Glomerular endothelial cell (primary cell): ENCODE measurements at places on chromosomes 5 and 9.
A peak's percentile ranks its signal among the peaks of the same experiment; 100 is the strongest.

GRCh38 chr9:89153232-89154017 lies 25.2 kb downstream of the SHC3 start:
- peak; percentile 78 for DNase-seq

DNA sequence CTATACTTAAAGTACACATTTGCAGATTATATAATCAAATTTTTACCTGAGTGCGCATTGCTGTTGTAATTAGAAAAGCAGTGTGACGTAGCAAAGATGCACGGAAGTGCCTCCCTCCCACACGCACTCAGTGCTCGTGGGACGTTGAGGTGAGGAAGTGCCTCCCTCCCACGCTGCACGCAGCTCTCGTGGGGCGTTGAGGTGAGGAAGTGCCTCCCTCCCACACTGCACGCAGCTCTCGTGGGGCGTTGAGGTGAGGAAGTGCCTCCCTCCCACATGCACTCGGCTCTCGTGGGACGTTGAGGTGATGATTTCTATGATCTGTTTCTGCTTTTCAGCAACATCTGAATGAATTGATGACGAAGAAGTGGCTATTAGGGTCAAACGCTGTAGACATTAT lies 21.0 kb downstream of the EXOC3 start:
- no peak for DNase-seq

DNA sequence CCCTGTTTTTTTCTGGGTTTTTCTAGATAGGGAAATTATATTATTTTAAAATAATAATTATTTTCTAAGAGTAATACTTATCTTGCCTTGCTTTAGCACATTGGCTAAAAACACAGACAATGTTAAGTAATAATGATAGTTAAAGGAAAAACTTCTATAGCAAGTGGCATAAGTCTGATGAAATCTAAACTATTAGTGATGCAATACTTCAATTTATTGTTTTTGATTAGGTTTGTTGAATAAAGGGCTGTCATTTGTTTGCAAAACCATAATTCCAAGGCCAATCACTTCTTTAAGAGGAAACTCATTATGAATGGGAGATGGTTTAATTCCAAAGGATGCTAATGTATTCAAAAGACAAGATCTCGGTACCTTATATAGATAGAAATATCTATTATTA lies 293.8 kb upstream of the FBXL7 start:
- no peak for DNase-seq

DNA sequence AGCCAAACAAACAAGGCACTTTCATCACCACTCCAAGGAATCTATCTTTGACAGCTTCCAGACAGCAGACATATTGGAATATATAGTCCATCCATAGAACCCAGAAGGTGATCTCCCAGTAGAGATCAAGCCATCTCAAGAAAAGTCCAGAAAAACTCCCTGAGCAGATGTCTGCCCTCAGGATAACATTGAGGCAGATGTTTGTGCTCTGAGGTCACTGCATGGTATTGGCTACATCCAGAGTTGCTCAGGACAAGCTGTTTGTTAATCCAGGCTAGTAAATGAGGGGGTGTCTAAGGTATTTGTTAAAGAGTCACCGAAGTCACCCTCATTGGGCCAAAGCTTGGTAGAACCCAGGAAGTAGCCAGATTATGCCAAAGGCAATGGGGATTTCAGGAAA lies 556.3 kb upstream of the KLF4 start:
- DNase-seq = no peak

GRCh38 chr5:57698802-57699201 lies 216.2 kb upstream of the ACTBL2 start:
- peak; percentile 47 for DNase-seq

DNA sequence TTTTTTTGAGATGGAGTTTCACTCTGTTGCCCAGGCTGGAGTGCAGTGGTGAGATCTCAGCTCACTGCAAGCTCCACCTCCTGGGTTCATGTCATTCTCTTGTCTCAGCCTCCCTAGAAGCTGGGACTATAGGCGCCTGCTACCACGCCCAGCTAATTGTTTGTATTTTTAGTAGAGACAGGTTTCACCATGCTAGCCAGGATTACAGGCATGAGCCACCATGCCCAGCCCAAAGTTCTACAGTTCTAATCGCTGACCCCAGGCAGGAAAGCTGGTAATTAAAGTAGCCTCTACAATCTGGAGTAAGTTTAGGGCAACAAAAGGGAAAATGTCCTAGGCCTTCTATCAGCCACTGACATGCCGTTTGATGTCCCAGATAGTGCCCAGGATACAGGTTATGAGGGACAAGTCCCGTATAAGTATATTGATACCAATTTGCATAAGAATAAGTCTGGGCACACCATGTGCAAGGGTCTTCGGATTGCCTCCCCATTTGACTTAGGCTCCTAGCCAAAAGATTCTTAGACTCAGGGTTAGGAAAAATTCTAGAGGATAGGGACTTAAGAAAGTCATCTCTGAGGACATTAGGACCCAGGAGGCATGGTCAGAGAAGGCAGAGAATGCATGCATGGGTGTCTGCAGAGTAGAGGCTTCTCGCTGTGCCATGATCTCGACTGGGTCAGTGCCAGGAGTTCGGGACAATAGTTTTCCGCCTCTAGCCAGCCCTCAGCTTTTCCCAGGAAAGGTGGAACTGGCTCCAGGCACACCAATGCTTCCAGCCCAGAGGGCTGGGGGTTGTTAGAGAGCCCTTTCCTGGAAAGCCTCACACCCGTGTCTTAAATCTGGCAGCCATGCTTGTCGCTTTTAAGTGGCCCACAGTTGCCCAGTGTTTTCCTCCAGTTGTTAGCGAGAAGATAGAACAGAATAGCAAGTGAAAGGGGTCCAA lies 1111.1 kb downstream of the TAF11L14 start:
- DNase-seq = no peak

DNA sequence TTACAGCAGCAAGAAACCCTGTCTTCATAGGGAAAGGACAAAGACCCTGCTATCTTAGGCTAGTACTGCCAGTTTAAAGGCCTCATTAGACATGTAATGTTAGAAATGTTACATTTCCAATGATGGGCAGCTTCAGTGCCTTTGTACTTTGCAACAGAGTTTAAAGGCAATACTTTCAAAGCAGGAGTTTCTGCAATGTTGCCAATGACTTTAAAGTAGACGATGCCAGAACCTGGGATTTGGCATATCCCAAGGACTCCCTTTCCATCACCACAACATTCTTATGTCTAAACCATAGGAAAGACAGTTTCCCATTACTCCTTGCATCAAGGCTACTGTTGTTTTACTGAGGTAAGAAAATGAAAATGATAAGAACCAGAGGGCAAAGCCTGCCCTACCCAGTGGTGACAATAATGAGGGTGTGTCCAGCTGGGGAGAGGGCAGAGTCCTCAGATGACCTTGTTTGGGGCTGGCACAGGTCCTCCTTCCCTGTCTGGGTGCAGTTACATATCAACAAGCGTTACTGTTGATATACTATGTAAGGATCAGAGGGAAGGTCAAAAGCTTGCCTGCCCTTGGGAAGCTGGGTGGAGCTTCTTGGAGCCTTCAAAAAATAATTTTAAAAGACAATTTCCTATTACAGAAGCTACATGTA lies 27.5 kb upstream of the MLANA start:
- DNase-seq = no peak
